ENCODE measurements at places on chromosomes 7 and 10.
A peak's percentile ranks its signal among the peaks of the same experiment; 100 is the strongest.

GRCh38 chr7:5406957-5407945 lies 16.4 kb downstream of the TNRC18 start:
- DNase-seq, result no peak

GRCh38 chr10:26855186-26855585 lies 5.6 kb downstream of the ABI1 start:
- DNase-seq, result peak; percentile 18

GRCh38 chr7:24970676-24971075 lies 9.3 kb downstream of the OSBPL3 start:
- DNase-seq, result peak; percentile 52

DNA sequence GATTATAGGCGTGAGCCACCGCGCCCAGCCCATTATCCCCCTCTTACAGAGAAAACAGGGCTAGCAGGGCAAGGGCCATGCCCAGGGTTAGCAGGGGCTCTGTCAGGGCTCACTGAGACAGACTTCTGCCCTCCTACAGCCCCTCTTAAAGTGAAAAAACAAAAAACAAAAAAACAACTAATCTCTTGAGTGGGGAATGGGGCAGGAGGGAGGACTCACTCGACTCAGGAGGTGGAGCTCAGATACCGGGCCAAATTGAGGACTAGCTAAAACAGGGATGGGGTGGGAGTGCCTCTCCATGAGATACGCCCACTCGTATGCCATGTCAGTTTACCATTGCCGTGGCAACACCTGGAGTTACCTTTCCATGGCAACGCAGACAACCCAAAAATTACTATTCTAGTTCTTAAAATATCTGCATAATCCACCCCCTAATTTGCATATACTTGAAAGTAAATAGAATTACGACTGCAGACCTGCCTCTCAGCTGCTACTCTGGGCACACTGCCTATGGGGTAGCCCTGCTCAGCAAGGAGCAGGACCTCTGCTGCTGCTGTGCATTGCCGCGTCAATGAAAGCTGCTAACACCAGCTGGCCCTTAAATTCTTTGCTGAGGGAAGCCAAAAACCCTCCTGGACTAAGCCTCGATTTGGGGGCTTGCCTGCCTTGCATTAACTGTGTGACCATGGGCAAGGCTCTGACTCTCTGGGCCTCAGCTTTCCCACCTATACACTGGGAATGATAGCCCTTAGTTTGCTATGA lies 13.4 kb downstream of the SSC4D start:
- no peak for DNase-seq

DNA sequence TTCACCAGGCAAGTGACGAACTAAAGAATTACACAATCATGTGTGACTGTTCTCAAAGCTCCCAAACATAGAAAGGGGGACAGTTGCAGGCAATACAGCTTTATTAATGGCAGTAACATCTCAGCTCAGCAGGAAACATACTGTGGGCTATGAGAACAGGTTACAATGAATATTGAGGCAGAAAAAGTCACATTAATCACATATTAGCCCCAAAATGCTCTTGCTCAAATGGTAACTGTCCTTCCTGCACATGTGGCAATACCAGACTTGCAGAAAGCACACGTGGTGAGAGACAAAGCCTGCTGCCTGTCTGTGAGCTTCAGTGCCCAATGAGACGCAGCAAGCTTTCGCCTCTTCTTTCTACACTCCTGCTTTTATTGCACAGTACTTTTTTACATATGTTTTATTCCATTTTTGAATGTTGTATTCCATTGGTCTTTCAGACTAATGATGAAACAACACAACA lies 104.9 kb upstream of the ACBD5 start:
- no peak for DNase-seq

DNA sequence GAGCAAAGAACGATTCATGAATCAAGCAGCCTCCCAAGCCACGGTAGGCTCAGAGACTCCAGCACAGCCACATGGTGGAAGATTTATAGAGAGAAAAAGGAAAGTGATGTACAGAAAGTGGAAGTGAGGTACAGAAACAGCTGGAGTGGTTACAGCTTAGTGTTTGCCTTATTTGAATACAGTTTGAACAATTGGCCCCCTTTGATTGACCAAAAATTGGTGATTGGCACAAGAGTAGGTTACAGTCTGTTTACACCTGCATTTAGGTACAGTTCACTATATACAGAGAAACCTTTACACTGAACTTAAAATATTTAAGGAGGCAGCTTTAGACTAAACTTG lies 136.4 kb upstream of the ASAH2 start:
- no peak for DNase-seq

GRCh38 chr7:32937344-32938174 lies 19.7 kb upstream of the FKBP9 start:
- DNase-seq, result peak; percentile 23

DNA sequence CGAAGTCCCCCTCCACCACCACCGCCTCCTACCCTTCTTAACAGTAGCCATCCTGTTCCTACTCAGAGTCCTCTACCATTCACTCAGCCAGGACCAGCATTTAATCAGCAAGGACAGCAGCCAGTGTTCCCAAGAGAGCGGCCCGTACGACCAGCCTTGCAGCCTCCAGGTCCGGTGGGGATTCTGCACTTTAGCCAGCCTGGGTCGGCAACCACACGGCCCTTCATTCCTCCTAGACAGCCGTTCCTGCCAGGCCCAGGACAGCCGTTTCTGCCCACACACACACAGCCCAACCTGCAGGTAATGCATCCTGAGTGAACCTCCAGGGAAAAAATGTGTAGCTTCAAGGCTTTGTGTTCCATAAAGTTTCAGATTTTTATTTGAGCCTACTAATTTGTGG lies 74.2 kb downstream of the SHH start:
- DNase-seq, result no peak

DNA sequence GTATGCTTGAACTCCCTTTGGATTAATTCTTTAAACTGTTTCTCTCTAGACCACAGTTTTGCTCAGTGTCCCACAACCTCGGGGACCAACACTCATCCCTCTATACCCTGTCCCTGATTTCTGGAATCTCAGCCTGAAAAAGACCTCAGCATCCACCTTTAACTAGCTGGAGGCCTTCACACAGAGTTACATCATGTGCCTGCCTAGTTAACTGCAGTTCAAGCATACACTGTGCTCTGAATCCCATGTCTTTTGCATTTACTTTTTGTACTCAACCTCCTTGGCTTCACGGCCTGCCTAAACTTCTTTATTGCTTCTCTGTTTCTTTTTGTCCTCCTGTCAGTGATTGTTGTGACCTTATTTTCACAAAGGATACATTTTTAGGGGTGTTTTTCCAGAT lies 66.7 kb downstream of the PRKG1 start:
- DNase-seq, result no peak

- no peak for DNase-seq
Measured at GRCh38 chr10:132172091-132173066, 14.4 kb upstream of the DPYSL4 start.

- DNase-seq, result no peak
Measured at GRCh38 chr10:15295537-15296325, 75.4 kb downstream of the FAM171A1 start.

- no peak for DNase-seq
Measured at GRCh38 chr7:140680886-140681285, 8.1 kb downstream of the ADCK2 start.

- DNase-seq, result no peak
Measured at GRCh38 chr7:28539289-28539981, 127.1 kb downstream of the CREB5 start.

DNA sequence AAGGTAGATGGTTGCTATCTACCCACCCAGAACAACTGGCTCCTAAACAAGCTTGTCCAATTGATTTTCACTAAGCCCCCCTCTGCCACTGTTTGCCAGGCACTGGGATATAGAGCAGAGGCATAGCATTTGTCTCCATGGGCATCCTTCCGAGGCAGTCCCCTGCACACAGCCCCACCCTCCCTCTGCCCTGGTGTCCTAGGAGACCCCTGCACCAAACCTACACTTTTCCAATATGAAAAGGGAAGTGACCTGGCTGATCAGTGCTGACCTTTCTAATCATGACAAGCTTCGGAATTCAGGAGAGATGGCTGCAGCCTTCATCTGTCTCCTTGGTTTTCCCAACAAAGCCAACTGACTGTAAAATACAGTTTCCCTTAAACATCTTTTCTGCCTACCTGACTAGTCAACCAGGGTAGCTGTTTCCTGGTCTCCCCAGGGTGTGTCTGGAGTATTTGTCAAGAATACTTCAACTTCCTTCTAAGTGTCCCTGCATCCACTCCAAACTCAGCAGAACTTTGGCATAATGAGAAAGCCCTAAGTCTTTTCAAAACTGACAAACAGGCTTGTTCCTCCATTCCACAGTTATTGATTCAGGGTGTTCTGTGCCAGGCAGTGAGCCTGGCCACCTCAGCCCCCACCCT lies 7.6 kb upstream of the SLC18A3 start:
- no peak for DNase-seq

DNA sequence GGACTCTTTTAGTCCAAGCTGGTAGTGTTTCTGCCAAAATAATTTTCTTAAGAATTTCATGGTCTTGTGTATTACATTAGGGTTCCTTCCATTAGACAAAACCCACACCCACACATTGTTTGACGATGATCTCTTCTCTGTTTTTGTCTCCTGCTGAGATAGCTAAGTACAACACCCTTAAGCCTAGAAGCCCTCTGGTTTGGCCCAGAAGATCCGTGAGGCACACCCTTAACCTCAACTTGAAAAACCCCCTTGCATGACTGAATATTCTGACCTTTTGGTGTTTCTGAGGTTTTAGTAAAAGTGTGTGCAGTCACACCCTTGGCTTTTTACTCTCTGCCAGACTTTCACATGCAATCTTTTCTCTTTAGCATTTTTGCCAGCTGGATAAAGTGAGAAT lies 29.3 kb upstream of the ERCC6 start:
- peak; percentile 29 for DNase-seq

GRCh38 chr7:17696422-17696821 lies 243.9 kb downstream of the SNX13 start:
- DNase-seq, result peak; percentile 99

DNA sequence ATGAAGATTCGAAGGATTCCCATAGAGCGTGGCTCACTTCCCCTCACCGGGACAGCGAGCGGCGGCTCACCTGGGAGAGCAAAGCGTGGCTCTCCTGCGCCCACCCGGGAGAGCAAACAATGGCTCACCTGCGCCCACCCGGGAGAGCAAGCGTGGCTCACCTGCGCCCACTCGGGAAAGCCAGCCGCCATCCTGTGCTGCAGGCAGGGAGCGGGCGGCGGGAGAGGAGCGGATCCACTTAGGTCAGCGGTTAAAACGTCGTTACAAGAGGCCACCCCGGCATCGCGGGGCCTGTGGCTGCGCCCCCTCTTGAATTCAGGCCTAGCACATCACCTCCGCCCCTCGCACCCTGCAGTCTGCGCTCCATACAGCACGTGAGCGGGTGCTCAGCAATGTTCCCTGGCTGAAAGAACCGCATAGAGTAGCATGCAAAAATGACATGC lies 461 bp upstream of the FIGNL1 start:
- DNase-seq, result no peak

DNA sequence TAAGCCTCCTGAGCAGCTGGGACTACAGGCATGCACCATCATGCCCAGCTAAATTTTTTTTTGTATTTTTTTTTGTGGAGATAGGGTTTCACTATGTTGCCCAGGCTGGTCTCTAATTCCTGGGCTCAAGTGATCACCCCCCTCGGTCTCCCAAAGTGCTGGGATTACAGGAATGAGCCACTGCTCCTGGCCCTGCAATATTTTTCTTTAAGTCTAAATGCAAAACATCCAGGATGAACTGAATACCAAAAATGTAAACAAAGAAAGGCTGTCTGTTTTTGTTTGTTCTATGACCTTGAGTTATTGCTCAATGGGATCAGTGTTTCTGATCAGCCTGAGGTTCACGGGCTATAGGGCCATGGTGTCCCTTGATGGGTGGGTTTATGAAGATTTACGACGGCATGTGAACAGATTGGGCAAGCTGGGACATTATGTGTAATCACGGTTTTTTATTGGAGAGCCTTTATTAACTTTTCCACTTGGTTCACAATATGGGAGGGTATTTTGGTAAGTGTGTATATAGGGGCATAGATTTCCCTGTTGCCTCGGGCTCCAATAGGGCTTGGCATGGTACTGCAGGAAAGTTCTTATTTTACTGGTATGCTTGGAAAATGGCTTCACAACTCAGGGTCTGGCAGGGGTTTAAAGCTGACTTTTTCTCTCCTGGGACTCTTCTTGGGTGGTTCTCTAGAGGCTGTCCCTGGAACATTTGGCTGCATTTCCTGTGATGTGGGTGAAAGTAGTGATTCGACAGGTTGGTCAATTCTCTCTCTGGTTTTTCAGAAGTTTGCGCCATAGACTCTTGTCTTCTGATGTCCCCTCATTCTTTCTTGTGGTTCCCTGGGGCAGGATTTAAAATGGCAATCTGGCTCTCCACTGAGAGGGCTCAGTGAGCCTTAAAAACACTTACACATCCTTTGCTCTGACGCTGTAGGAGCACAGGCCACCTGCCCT lies 41.6 kb downstream of the MRPS33 start:
- DNase-seq, result peak; percentile 32

- no peak for DNase-seq
Measured at GRCh38 chr7:37336259-37336658, 112.4 kb downstream of the ELMO1 start.

GRCh38 chr7:115274-115911 lies 77.0 kb upstream of the FAM20C start:
- DNase-seq, result peak; percentile 91

- no peak for DNase-seq
Measured at GRCh38 chr7:154987571-154987970, 15.4 kb downstream of the PAXIP1 start.

GRCh38 chr7:92835261-92835850 lies 1.0 kb downstream of the CDK6 start:
- DNase-seq, result peak; percentile 69

DNA sequence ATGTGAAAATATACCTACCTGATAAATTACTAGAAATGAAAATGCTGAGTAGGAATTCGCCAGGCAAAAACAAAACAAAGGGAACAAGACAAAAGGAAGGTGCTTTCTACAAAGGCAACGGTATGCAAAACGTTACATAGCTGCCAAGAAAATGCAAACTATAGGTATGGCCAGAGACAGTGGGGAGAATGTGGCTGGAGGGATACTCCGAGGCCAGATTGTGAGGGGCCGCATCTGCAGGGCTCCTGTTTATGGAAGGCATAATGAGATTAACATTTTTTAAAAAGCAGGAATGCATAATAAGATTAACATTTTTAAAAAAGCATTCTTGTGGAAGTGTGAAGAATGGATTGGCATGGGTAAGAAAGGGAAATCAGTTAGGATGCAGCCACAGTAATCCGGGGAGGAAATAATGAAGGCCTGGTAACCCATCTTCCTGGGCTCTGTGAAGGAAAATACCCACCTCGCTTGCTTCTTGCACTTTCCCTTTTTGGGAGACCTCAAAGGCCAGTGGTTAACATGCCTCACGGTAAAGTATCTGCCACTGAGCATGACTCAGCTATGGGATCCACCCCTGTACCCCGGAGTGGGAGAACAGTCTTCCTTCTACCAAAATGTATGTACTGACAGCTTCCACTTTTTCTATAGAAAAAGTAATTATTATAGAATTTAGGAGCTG lies 145.8 kb upstream of the LRRN3 start:
- no peak for DNase-seq

GRCh38 chr10:77516575-77516974 lies 121.0 kb downstream of the KCNMA1 start:
- DNase-seq, result no peak

DNA sequence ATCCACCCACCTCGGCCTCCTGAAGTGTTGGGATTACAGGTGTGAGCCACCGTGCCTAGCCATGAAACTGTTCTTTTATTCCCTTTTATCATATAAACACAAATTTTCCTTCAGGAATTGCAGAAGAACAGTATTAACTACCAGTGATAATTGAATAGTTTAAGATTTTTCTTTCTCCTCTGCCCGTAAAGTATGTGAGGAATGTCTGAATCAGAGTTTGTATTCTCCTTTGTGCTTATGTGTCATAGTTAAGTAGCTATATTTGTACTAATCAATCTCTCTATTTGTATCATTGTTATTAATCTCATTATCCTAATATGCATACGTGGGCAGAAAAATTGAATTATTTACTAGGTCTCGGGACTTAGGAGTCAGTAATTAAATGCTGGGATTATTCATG lies 83.6 kb downstream of the ZNF277 start:
- DNase-seq, result no peak
